ENCODE measurements at places on chromosomes 12 and 14. TPM values are rescaled to one million over a fixed set of nuclear protein-coding genes. Genes with fewer than 3 reads are reported as not detected.

NPFF gene
- not detected for total RNA-seq

DCAF5 gene
- 42.8 TPM for total RNA-seq

C12orf50 gene
- 0.27 TPM for total RNA-seq

ADAMTS20 gene
- not detected for total RNA-seq

SLC2A13 gene
- 12.7 TPM for total RNA-seq

RNASE3 gene
- 0.71 TPM for total RNA-seq

PTPN6 gene
- total RNA-seq: 35.0 TPM

NAV3 gene
- 50.9 TPM for total RNA-seq

TSPAN11 gene
- total RNA-seq: 29.7 TPM

GRIP1 gene
- 2.5 TPM for total RNA-seq

RFLNA gene
- total RNA-seq: 28.1 TPM

KLRC2 gene
- 0.67 TPM for total RNA-seq

ZC3H10 gene
- total RNA-seq: 9.0 TPM

CD4 gene
- total RNA-seq: 20.6 TPM

SPTSSA gene
- 18.3 TPM for total RNA-seq

SLC25A47 gene
- total RNA-seq: not detected

TMEM119 gene
- 31.1 TPM for total RNA-seq

SCNN1A gene
- 16.8 TPM for total RNA-seq

PTCSC3 gene
- not detected for total RNA-seq

KRT6A gene
- not detected for total RNA-seq

PLEKHA5 gene
- 44.1 TPM for total RNA-seq

KIF26A gene
- 10.4 TPM for total RNA-seq

BTG1 gene
- total RNA-seq: 144 TPM
